ENCODE measurements at places on chromosomes 3 and 15. TPM values are rescaled to one million over a fixed set of nuclear protein-coding genes. Genes with fewer than 3 reads are reported as not detected.

Gene CYP8B1
- not detected for total RNA-seq

Gene TERC
- total RNA-seq, result 78.7 TPM

Gene IGSF11
- total RNA-seq, result not detected

Gene ATP13A4
- total RNA-seq, result not detected

Gene CFAP161
- not detected for total RNA-seq
